ENCODE measurements at places on chromosomes 16 and 17.

DNA sequence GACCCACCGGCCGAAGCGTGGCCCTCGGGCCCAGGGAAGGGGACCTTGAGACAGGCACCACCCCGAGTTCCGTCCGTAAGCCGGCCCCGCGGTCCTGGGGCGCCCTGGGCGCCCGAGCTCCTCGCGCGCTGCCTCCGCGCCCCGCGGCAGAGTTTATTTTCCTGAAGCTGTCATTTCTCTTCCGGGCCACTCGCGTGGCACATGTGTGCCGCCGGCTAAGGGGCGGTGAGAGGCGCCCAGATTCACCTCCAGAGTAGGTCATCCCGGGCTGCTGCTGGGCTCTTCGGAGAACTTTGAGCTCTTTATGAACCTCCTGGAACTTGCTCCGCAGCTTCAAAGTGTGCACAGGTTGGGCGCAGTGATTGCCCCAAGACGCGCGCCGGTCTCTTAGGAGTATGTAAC, 489 bp downstream of the ZC3H18 start:
- DNase-seq, result no peak

DNA sequence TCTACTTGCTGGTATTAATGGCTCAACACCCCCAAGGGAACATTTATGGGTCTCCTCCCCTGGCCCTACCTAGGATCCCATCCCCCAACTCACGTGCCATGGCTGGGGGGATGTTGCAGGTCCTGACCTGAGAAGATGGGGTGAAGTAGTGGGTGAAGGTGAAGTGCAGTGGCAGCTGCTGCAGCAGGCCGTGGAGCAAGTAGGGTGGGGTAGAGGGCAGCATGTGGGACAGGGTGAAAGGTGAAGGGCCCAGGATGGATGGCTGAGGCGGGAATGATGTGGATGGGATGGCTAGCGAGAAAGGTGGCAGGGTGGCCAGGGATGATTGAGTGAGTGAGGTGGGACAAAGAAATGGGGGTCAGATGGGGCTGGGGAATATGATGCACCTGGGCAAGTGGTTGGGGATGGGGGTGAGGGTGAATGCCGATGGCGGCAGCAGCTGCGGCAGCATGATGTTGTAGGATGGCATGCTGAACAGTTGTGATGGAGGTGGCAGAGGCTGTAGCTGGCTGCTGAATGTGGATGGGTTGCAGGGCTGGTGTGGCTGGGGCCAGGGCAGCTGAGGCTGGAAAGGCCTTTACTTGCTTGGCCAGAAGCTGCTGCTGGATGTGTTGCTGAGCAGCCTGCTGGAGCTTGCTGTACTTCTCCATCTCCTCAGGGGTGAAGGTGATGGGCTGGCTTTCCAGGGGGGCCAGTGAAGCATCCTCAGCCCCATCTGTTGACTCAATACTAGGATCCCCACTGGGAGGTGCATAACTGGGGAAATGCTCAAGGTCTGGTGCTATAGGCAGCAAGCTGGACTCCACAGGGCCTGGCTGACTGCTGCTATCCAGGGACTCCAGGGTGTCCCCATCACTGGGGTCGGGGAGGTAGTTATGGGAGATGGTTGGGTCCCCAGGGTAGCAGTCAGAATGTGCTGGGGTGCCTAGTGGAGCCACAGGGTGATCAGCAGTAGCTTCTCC, 8.3 kb upstream of the ITGA2B start:
- no peak for DNase-seq

GRCh38 chr16:9012330-9012729, 48.6 kb upstream of the USP7 start:
- no peak for DNase-seq

- DNase-seq, result peak; percentile 35
These were observed 30.3 kb upstream of the VAT1L start for GRCh38 chr16:77758046-77758445.

- no peak for DNase-seq
These were observed 164.6 kb upstream of the ELAC2 start for GRCh38 chr17:13182450-13182849.

DNA sequence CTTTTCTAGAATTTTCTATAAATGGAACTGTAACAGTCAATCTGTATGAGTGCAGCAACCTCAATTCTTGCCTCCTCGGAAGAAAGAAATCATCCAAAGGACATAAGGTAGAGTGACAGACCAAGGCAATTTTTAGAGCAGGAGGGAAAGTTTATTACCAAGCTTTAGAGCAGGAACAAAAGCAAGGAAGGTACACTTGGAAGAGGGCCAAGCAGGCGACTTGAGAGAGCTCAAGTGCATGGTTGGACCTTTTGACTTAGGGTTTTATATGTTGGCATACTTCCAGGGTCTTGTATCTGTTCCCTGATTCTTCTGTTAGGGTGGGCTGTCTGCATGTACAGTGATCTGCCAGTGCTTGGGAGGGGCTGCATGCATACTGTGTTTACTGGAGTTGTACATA, 50.3 kb downstream of the SCNN1G start:
- no peak for DNase-seq

- DNase-seq, result no peak
These were observed 3.3 kb downstream of the GAS2L2 start for GRCh38 chr17:35749560-35750412.

DNA sequence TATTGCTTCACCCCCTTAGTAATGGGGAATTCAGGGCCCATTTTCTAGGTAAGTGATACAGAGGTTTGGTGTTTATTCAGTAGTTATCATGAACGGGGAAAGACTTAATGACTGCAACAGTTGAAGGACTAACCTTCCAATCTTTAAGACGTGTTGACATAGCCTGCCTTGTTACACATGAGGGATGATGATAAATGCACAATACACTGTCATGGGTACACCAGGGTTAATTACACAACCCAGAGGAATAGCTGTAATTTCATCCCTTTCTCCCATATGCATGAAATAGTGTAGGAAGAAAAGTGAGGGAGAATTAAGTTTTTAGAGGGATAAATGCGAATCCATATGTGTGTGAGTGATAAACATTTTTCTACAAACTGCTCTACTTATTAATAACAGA, 10.7 kb downstream of the MYH4 start:
- no peak for DNase-seq

DNA sequence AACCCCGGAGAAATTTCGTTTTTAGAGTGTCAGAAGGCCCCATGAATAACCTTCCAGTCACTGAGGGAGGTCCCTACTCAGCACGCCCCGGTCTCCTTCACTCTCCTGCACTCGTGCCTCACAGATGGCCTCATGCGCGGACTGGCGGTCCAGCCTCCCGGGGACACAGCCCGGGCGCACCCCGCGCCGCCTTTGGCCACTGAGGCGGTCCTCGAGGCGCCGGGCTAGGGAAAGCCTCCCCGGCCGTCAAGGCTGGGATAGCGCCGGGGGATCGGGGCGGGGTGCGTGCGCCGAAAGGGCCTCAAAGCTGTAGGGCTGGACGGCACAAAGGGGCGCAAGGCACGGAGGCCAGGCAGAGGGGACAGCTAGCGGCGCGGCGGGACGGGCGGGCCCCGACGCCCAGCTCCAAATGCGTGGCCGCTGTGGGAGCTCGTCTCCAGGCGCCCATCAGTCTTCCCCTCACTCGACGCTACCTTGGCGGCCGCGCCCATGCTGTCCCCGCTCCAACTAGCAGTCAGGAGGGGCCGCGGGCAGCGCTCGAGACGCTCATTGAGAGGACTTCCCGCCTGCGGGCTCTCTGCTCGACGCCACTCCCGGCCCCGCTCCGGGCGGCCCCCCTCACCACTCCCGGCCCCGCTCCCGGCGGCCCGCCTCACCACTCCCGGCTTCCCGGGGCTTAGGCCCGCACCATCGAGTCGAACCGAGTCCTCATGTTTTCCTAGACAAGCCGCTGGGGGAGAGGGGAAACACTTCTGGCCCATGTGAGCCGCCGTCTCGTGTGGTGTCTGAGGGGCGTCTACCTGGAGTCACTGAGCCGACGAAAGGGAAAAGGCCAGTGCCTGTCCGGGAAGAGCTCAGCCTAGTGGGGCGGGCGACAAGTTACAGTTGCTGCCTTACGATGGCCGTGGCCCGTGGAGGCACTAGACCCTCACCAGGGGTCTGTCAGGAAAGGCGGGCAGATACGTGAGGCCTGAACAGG, at the start of gene USP6:
Gene USP6, plus strand, starts transcription at position 360 of the 979 bp plus-strand sequence. CDS start 14,336 bp downstream, outside the sequence.
- no peak for DNase-seq

- no peak for DNase-seq
These were observed 482 bp downstream of the BAHCC1 start for GRCh38 chr17:81395600-81396277.

GRCh38 chr16:31428638-31429247, 583 bp upstream of the COX6A2 start:
- no peak for DNase-seq

GRCh38 chr17:79865351-79866210, 26.3 kb upstream of the CBX4 start:
- DNase-seq, result no peak

DNA sequence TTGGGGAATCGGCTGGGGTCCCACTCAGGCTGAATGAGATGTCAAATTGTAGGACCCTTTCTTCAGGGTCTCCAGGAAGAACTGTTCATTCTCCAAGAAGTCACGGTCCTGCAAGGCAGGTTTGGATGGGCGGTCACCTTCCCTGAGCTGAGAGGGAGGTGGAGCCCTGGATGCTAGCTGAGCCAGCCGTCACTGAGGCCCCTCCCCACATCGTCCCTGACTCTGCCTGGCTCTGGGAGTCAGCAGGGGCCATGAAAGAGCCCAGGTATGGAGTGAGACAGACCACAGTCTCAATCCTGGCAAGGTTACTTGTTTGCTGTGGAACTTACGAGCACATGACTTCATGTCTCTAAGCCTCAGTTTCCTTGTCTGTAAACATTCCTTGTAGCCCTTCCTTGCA, 6.0 kb upstream of the MRPL38 start:
- no peak for DNase-seq

GRCh38 chr16:10946308-10946707, 1.9 kb downstream of the CLEC16A start:
- no peak for DNase-seq

- DNase-seq, result no peak
These were observed 9.8 kb upstream of the MED9 start for GRCh38 chr17:17467016-17467415.

DNA sequence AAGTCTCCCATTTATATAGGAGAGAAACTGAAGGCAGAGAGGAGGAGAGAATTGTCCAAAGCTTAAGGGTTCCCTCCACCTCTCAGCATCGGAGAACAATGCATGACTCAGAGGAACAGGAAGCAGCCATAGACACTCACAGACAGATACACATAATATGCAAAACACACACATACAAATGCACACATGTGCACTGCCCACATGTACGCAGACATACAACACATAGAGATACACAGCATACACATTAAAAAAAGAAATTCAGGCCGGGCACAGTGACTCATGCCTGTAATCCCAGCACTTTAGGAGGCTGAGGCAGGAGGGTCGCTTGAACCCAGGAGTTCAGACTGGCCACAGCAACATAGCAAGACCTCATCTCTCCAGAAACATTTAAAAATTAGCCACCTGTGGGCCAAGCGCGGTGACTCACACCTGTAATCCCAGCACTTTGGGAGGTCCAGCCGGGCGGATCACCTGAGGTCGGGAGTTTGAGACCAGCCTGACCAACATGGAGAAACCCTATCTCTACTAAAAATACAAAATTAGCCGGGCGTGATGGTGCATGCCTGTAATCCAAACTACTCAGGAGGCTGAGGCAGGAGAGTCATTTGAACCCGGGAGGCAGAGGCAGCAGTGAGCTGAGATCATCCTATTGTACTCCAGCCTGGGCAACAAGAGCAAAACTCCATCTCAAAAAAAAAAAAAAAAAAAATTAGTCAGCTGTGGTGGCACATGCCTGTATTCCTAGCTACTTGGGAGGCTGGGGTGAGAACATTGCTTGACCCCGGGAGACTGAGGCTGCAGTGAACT, 11.3 kb downstream of the ERAL1 start:
- no peak for DNase-seq

- no peak for DNase-seq
These were observed 125.2 kb downstream of the ZFHX3 start for GRCh38 chr16:72922714-72923113.

DNA sequence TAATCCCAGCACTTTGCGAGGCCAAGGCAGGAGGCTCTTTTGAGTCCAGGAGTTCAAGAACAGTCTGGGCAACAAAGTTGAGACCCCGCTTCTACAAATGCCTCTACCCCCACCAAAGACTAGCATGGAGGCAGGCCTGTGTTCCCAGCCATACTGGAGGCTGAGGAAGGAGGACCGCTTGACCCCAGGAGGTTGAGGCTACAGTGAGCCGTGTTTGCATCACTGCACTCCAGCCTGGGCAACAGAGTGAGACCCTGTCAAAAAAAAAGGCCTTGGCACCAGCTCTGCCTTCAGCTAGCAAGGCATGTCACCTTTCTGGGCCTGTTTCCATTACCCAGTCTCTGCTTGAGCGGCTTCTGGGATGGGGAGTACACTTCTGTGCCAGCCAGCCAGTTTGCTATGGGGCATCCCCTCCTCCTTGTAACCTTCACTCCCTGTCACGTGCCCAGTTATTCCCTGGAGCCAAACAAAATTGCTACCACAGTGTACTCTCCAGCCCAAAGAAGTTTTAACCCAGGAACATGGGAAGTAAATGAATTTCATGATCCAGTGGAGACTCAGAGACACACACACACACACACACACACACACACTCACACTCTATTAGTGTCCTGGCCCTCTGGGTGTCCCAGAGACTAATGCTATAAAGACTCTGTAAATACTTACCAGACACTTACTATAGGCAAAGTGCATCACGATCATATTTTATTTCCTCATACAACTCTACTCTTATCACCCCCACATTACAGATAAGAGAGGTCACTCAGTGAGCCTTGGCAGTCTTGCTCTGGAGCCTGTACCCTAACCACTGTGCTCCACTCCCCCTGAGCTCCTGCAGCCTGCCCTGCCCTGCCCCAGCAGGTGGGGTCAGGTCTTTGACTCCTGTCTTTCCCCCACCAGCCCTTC, 2.5 kb downstream of the CISD3 start:
- no peak for DNase-seq

DNA sequence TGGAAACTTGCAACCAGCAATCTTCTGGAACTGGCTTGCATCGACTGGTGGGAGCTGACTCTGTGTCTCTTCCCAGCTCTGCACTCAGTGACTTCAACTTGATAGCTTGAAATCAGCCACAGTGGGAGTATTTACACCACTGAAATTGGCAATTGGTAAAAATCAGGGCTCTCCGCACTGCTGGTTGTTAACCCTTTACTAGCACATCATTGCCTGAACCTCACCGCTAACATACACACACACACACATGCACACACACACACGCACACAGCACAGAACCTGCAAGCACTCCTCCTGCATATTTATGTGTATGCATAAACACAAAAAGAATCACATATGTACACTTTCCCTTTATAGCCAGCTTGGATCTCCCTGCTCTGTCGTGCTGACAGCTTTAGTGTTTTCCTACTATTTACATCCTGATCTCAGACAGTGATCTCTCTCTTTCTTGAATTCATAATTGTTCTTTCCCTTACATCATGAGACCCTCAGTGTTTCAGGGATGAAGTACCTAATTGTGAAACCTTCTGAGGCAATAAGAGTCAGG, 7.9 kb upstream of the TMIGD1 start:
- no peak for DNase-seq

GRCh38 chr16:58046936-58047335, 21.4 kb downstream of the MMP15 start:
- DNase-seq, result no peak

GRCh38 chr17:59151591-59151990, 3.4 kb downstream of the SKA2 start:
- no peak for DNase-seq
